ENCODE measurements at places on chromosomes 6 and 20.

DNA sequence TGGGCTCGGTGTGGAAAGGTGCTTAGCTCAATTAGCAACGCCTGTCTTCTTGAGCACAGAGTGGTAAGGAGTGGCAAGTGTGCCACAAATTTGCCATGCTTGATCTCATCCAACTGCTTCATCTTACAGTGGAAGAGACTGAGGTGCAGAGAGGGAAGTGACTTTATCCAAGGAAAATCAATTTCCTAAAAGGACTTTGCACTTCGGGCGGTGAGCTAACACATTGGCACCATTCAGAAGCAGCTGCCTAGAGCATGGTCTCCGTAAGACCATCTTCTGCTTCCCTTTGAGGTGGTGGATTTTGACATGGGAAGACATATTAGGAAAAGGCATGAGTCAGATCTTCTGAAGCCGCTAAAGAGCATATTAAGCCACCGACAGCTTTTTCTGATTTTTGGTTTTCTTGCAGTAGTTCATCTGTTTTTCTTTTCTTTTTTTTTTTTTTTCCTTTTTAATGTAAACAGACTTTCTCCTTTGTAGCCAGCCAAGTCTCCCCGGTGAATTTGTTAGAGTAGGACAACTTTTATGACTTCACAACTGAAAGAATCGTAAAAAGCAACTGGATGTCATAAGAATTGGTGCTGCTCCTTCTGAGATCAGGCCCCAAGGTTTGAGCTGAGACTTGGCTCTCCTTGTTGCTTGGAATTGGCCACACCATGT, 273.2 kb downstream of the CDC5L start:
- DNase-seq = no peak

GRCh38 chr6:77095936-77096627, 367.2 kb downstream of the HTR1B start:
- no peak for DNase-seq

- DNase-seq = no peak
Measured at GRCh38 chr6:51529240-51529639, 558.2 kb downstream of the PKHD1 start.

DNA sequence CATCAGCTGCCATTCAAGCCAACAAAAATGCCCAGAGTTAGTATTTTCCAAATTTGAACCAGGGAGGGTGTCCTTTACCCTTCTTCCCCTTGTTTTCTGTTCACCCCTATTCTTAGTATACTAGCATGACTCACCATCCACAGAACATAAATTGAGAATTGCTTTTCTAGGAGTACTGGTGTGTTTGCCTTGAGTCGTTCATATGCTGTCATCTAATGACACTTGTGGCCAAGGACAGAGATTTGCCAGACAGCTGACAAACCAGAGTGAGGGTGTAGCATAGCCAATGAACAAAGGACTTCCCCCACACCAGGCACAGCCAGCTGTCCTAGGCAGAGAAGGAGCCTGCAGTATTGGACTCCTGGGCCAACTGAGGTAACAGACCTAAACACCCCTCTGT, 62.2 kb downstream of the FILIP1 start:
- DNase-seq = no peak

- no peak for DNase-seq
Measured at GRCh38 chr20:23331450-23332350, 18.9 kb upstream of the NXT1 start.
